H1 (cell line): ENCODE measurements at places on chromosomes 3 and 15. TPM values are rescaled to one million over a fixed set of nuclear protein-coding genes. Genes with fewer than 3 reads are reported as not detected.

DNA sequence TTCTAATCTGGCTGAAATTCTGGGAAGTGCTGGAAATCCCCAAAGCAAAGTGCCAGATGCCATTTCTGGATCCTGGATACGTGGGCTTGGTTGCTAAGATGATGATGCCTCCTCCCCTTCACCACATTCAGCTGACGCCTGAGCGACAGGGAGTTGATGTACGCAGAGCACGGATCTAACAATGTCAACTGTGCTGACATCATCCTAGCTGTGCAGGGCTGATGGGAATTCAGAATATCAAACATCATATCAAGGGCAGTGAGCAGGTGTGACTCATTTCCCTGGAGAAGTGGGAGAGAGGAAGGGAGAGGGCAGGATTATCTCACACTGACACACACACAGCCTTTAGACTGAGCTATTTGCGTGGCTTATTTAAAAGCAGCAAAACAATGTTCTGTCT, 92.6 kb upstream of the ZBTB20 start:
- no peaks in the 10 kb centered on the region for H3K27me3 ChIP-seq
- H3K4me1 ChIP-seq, result no peaks in the 10 kb centered on the region
- no peak overlapping the region for H3K4me3 ChIP-seq
- no peak overlapping the region for H3K27ac ChIP-seq
- DNase-seq, result no peak

DNA sequence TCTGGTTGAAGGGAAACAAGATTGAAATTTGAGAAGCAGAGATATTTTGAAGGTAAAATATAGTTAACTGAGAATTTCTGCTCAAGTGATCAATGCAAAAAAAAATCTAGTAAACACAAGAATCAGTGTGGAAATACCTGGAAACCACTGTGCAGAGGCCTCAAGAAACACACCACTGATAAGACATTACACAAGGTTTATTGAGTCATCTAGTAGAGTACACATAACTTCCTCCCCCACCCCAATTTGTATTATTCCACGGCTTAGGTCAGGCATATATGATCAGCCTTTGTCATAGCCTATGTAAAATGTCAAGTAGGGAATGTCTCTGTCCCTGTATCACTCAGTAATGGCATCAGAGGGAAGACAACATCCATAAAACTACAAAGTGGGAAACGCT, 447.8 kb upstream of the BCHE start:
- H3K27me3 ChIP-seq, result no peaks in the 10 kb centered on the region
- no peaks in the 10 kb centered on the region for H3K36me3 ChIP-seq
- no peaks in the 10 kb centered on the region for H3K4me1 ChIP-seq
- H3K27ac ChIP-seq, result no peak overlapping the region
- no peak overlapping the region for H3K4me3 ChIP-seq

The SLC4A7 gene
- total RNA-seq, result 66.6 and 70.5 TPM in 2 replicates

The GABRA5 gene
- total RNA-seq, result 14.5 and 15.0 TPM in 2 replicates

The LMAN1L gene
- total RNA-seq, result not detected in 2 replicates
